ENCODE measurements at places on chromosomes 13 and 19.

DNA sequence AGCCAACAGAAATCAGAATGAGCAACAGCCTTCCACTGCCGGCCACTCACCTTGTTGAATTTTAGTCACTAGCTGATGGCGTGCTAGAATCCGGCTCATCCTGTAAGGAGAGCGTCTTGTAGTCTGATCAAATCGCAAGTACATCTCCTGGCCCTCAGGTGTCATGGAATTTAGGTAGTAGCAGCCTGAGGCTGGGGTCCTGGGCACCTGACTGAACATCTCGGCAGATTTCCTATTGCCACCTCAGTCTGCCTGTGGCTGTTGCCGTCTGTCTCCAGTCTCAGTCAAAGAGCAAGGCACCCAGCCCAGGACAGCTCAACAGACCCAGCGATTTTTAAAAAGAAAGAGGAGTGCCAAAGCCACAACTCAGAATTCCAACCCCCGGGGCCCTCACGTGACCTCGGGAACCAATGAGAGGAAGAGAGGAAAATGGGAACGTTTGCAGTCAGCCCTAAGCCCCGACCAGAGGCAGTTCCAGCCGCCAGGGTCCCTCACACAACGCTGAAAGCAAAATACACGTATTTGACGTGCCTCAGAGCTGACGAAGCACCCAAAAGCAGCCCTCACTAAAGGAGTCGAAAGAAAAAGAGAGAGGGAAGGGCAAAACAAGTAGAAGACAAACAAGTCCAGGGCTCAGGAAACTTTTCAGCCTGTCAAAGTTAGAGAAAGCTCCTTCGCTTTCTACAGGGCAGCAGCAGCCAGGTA lies at the start of gene STARD13:
STARD13 (minus strand) TSS at position 336 of the 705 bp plus-strand sequence; CDS start at position 219, 117 bp downstream.
- peak; percentile 74 for DNase-seq

DNA sequence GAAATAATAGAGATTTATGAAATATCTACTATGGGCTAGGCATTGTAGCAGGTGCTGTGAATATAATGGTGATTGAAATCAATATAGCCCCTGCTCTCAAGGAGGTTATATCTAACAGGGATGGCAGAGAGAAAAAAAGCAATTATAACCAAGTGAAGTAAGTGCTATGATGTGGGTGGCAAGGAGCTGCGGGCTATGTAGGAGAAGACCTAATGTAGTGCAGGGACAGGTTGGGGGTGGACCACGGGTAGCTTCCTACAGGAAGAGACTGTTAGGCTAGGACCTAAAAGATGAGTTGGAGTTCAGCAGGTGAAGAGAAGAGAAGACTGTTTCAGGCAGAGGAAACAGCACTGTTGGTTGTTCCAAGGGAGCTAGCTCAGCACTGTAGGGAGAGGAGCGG lies 311.0 kb downstream of the KCNRG start:
- DNase-seq: no peak

GRCh38 chr19:9073806-9074205 lies 13.1 kb upstream of the OR1M1 start:
- no peak for DNase-seq

GRCh38 chr13:90547272-90547790 lies 800.2 kb upstream of the MIR17HG start:
- DNase-seq: no peak

DNA sequence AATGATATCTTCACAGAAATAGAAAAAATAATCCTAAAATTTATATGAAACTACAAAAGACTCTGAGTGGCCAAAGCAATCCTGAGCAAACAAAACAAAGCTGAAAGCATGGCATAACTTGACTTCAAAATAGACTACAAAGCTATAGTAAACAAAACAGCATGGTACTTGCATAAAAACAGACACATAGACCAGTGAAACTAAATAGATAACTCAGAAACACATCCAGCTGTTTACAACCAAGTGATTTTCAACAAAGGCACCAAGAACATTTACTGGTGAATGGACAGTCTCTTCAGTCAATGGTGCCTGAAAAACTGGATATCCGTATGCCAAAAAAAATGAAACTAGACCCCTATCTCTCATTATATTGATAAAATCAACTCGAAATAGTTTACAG lies 25.2 kb downstream of the SCGB2B2 start:
- DNase-seq: no peak

GRCh38 chr19:6801485-6802086 lies 29.1 kb downstream of the VAV1 start:
- no peak for DNase-seq

- no peak for DNase-seq
Observed at GRCh38 chr13:21012841-21013681, 48.3 kb downstream of the LATS2 start.

DNA sequence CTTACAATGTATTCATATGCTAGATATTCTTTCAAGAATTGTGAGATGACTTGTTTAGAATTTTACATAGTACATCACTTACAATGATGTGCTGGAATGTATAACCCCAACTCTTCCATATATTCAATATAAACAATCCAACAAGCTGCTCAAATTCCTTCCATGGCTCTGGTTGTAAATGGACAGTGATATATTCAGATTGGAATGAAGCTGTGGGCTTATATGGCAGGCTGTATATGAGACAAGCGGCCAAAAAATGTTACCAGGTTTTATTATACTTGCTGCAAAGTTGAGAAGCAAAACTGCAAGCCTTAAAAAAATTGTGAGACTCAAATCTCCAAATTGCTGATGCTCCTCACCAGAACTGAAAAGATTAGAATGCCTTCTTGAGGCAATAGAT lies 83.6 kb upstream of the KLF12 start:
- no peak for DNase-seq

DNA sequence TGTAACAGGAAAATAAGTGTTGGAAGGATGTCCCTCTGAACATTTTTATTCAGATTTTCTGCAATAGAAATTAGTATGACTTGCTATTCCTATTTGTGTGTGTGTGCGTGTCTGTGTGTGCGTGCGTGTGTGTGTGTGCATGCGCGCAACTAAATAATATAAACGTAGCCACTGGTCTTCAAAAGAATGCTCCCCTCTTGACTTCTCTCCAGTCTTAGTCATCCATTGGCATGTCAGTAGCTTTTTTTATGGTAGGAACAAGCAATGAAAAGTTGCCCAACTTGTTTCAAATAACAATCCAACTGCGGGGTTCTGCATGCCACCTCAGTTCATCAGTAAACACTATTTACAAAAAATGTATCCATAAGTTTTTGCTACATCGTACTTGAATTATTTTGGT lies 249.6 kb downstream of the GPC6 start:
- no peak for DNase-seq

- no peak for DNase-seq
Observed at GRCh38 chr19:3154957-3155736, 19.3 kb downstream of the GNA15 start.

DNA sequence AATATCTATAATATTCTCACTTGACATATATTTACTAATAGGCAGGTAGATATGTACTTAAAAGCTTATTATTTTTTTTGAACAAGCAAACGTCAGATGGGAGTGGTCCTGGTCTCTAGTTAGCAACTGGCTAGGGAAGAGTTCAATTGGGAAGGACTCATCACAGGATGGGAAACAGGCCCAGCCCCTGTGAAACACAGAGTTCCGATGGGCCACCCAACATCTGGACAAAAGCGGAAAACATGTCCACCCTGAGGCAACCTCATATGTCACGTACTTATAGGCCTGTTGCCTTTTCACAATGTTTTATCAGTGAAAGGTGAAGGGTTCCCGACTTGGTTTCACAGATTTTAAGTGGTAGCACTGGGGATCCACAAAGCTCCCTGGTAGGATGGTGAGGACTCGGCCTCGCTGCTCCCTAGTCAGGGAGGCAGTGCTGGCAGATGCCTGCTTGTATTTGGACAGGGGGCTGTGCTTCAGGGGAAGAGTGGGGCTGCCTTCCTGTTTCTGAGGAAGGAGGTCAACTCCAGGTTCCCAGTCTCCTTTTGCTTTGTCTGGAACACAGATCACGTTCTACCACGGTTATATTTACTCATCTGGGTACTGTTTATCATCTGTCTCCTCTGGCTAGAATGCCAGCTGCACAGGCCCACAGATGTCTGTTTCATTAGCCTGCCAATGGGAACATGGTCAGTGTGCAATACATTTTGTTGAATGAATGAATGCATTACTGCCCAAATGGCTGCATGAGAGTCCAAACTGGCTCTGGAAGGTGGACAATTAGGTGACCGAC lies 49.4 kb upstream of the SLC15A1 start:
- no peak for DNase-seq

GRCh38 chr13:43266936-43267615 lies 243.7 kb downstream of the DNAJC15 start:
- no peak for DNase-seq

- DNase-seq: no peak
Observed at GRCh38 chr19:1073956-1074517, 7.1 kb downstream of the ARHGAP45 start.

GRCh38 chr19:19537075-19538048 lies 703 bp upstream of the CILP2 start:
- no peak for DNase-seq

- no peak for DNase-seq
Observed at GRCh38 chr19:50720921-50721381, 1.3 kb upstream of the SHANK1 start.

DNA sequence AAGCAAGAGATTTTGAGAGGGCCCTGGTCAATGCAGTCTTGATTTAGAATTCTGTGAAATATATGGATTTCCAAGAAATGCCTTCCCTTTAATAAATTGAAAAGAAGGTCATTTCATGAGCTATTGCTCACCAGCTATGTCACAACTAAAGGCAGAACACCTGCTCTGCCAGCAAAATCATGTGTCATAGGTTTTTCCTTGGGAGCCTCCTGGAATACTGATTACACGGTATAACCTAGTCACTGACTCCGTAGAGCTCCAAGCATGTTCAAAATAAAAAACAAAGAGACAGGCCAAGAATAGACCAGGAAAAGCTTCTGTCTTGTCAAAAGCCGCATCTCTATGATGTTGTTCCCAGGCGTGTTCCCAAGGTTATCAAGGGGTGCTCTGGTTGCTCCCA lies 45.5 kb downstream of the HSPH1 start:
- DNase-seq: no peak

- peak; percentile 67 for DNase-seq
Observed at GRCh38 chr19:8505680-8506401, 3.4 kb upstream of the PRAM1 start.

DNA sequence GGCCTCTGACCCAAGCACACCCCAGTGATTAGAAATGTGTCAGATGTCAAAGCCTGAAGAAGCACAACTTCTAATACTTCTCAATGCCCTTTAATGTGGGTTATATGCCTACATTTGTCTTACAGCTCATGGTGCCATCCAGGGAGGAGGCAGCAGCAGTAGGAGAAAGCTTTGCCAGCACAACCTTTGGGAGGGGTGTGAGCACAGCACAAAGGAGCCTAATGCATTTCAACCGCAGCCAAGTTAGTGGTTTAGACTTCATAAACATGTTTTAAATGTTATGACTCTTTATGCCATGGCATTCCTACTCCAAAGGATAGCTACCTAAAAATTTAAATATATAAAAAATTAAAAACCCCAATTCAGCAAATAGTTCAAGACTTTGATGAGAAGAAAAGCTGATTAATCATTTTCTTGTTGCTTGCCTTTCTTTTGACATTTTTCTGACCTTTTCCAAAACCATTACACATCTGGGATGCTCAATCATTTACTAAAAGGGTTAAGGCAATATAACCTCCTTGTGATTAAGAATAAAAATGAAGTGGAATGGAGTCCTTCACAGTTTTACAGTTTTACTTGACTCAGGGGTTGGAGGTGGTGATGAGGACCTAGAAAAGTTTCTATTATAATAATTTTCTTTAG lies 142.7 kb downstream of the DLEU7 start:
- no peak for DNase-seq

GRCh38 chr19:806815-807421 lies 9.7 kb downstream of the PTBP1 start:
- DNase-seq: no peak

DNA sequence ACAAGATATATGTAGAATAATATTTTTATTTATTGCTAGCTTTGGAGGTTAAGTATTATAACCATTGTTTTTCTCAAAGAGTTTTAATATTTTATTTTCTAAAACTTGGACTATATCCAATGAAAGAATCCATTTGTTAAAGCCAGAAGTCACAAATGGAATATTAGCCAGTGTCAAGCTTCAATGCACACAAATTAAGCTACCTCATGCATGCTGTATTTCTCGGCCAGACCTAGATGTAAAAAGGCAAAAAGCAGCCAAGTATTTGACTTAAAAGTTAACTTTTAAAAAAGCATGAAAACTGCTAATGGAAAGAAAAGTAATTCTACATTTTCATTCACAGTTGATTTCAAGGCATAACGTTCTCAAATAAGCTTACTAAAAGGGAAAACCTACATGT lies 160.0 kb upstream of the ATXN8OS start:
- DNase-seq: no peak

Measured in HAP-1 (cell line).